ENCODE measurements at places on chromosomes 6 and 20.

DNA sequence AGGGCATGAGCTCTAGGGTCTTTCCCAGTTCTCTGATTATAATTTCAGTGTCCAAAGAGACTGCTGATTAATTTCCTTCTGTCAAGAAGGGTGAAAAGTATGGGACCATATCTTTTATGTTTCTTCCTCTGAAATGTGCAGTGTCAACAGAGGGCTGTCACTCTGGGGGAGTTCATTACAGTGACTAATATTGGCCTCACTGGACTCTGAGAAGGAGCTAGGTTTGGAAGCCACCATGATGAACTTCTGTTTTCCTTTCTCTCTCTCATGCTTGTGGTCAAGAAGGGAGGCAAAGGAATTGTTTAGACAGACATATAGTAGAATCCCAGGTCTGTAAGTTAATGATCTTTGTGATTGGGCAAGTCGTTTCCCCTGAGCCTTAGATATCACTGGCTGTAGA is 41.8 kb upstream of the BMP6 start:
- DNase-seq, result no peak

- DNase-seq, result no peak
Observed at GRCh38 chr20:45935416-45936046, 1.0 kb downstream of the PCIF1 start.

- DNase-seq, result no peak
Observed at GRCh38 chr6:117617210-117618035, 15.1 kb upstream of the GOPC start.

DNA sequence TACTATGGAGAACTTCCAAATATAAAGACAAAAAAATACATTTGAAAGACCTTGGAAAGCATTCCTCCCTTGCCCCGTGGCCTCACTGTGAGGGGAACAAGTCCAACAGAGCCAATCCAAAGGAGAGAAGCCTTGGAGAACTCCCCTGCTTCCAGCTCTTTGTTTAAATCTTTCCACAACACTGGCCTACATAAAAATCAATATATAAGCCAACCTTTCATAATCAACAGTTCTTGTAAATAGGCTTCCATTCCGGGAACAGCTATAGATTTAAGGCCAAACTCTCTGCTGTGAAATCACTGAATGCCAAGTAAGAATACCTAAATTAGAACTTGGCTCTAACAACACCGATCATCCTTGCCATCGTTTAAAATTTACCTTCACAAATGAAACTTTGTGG is 242.1 kb downstream of the HACE1 start:
- DNase-seq, result no peak

- DNase-seq, result no peak
Observed at GRCh38 chr6:133236932-133237331, 4.2 kb upstream of the EYA4 start.

DNA sequence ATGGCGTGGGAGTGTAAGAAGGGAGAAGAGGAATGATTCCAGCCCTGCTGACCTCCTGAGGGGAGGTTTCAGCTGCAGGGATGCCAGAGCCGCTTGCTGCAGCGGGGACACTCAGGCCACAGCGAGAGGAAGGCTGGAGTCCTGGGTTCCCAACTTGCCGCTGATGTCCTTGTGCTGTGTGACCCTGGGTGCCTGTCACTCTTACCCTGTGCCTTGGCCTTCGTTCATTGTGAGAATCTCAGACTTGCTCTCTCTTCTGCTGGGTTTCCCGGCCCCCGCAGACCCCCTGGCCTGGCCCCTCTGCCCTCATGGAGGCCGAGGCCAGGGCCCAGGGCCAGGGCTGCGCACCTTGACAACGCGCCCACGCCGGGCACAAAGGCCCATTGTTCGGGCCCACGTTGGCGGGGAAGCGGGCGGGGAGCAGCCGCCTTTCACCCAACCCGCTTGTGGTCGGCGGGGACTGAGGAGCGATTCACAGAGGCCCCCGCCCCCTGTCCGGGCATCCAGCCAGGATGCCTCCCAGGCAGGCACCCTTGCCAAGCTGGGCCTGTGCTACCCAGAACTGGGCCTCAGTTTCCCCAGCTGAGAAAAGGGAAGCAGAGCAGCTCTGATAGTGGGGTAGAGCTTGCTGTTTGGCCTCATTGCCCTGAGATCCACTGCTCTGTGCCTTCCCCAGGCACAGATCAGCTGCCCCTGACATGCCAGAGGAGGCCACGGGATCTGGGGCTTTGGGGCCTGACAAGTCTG is 52.4 kb downstream of the CEBPB start:
- no peak for DNase-seq
